Ovary (tissue), 10 donors: ENCODE measurements at places on chromosomes 2 and 18. TPM values are rescaled to one million over a fixed set of nuclear protein-coding genes. Genes with fewer than 3 reads are reported as not detected.
A peak's percentile ranks its signal among the peaks of the same experiment; 100 is the strongest.

CCDC68 gene
- 62.8 TPM for total RNA-seq

GRCh38 chr2:20537423-20538307 is 90.8 kb downstream of the RHOB start:
- no peak for DNase-seq

GRCh38 chr2:24559473-24560113 is 68.5 kb downstream of the NCOA1 start:
- DNase-seq: no peak

- DNase-seq: no peak
Measured at GRCh38 chr2:44075541-44075940, 79.8 kb upstream of the LRPPRC start.

GRCh38 chr18:24342347-24342746 is 55.3 kb downstream of the OSBPL1A start:
- DNase-seq: no peak

- no peak for DNase-seq
Measured at GRCh38 chr2:72415781-72416475, 268.3 kb upstream of the CYP26B1 start.

DNA sequence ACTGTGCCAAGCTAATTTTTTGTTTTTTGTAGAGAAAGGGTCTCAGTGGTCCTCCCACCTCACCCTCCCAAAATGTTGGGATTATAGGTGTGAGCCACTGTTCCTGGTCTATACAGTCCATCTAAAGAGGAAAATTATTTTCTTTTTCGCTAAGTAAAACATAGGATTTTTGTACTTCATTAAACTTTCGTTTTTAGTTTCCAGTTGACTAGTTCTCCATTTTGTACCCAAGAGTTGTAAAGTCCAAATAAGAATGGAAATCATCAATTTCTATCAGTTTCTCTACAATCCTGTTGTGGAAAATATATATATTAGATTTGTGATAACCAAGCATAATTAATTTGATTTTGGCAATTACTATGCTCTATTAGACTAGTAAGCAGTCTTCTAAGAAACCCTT is 156.4 kb downstream of the BABAM2 start:
- no peak for DNase-seq

ANAPC1 gene
- 29.2 TPM for total RNA-seq

DNA sequence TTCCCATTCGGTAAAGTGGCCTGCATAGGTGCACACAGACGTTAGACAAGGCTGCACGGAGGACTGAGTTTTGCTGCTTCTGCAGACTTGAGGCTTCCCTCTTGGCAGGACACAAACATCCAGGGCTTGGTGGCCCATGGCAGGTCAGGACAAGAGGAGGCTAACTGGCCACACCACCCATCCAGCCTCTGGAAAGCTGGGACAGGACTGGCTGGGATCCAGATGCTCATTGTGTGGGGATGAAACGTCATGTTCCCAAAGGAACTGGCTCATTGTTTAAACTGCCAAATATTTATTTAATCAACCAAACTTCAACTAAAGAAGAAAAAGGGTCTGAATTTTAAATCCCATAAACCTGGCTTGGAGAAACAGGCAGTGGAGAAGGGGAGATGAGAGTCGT is 239.1 kb upstream of the EPAS1 start:
- DNase-seq: no peak

ZAP70 gene
- total RNA-seq: 1.5 TPM

CDK15 gene
- 7.9 TPM for total RNA-seq

CABYR gene
- 1.4 TPM for total RNA-seq

DNA sequence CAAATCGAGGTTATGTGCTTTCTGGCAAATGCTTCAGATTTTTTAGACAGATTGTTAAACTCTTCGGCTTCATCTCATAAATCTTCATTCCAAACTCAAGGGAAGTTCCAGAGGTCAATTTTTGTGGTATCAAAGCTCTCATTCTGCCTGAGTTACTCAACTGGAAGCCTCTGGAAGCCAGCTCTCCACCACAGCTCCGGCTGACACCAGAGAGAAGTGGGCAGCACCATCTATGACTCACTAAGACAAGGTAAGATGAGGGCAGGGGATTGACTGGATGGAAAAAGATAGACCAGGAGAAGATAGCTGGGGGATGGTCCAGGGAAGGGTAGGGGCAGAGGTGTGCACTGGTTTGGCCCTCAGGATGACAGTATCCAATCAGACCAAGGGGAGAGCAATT is 137.3 kb upstream of the HNRNPA3 start:
- DNase-seq: no peak

DNA sequence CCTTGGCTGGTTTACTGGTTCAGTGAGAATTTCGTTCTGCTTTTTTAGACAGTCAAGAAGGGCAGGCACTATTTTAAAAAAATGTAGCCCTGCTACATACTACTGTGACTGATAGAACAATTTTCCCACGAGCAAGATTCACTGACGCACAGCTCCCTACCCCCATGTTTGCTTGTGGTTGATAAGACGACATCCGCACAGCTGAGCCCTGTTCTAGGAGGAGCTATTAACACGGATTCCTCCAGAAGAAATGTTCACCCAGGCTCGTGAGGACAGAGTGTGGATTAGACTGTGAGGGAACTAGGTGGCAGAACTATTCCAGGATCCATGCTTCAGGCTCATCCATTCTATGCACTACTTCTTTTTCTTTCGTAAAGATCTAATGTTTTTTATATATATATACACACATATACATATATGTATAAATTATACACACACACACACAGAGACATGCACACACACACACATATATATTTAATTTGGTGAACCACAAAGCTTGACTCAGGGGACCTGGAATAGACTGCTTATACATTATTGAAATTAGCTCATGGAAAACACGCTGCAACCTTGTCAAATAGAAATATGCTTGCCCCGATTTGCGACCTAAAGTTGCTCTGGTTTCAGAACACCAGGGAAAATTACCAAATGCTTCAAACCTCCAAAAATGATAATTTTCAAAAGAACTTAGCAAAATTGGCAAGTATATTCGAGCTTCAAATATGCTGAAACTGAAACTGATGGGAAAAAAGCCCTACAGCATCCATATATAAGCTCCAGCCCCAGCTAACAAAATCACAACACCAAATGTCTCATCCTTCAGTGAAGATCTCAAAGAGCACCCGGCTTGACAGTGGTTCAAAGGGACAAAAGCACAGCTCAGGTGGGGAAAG is 370.4 kb downstream of the SOCS6 start:
- no peak for DNase-seq

- DNase-seq: no peak
Measured at GRCh38 chr2:99644419-99644787, 154.6 kb upstream of the REV1 start.

- DNase-seq: no peak
Measured at GRCh38 chr2:230738924-230739323, 26.3 kb downstream of the CAB39 start.

FBXO11 gene
- total RNA-seq: 75.9 TPM

- no peak for DNase-seq
Measured at GRCh38 chr18:7711495-7711894, 144.4 kb downstream of the PTPRM start.

LRATD1 gene
- 7.4 TPM for total RNA-seq

- no peak for DNase-seq
Measured at GRCh38 chr2:103010751-103011150, 248.9 kb downstream of the TMEM182 start.

KCNF1 gene
- 0.30 TPM for total RNA-seq

GRCh38 chr2:219531639-219532377 is 11.8 kb downstream of the CHPF start:
- no peak for DNase-seq

DNA sequence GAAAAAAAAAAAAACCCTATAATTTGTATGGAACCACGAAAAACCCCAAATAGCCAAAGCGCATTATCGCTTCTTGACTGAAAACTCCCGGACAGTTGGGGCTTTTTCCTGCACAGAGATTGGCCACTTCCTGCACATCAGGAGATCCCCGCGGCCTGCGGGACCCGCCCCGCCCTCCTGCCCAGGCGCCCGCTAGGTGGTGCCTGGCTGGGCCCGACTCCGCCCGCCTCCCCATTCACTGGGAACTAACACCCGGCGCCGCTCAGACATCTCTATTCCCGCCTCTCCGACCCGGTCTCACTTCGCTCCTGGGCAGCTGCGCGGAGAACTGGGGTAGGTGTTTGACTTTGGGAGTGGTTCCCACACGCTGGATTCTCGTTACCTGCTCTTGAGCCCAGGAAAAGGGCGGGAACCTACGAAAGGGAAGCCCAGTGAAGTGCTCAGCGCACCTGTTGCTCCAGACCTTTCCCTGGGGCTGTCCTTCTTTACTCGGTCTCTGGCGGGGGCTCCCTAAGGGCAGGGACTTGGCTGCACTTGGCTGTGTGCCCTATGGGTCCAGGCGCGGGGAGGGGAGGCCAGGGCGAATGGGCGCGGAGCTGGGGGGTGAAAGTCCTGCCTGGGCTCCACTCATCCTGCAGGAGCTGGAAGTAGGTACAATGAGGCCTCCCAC is at the start of gene HMSD:
HMSD (plus strand) TSS at position 234 of the 670 bp plus-strand sequence. CDS start 4,155 bp downstream, outside the sequence.
- peak; percentile 24 for DNase-seq

- DNase-seq: no peak
Measured at GRCh38 chr2:35870713-35871112, 484.9 kb upstream of the CRIM1 start.

MRPS5 gene
- 38.6 TPM for total RNA-seq

DNA sequence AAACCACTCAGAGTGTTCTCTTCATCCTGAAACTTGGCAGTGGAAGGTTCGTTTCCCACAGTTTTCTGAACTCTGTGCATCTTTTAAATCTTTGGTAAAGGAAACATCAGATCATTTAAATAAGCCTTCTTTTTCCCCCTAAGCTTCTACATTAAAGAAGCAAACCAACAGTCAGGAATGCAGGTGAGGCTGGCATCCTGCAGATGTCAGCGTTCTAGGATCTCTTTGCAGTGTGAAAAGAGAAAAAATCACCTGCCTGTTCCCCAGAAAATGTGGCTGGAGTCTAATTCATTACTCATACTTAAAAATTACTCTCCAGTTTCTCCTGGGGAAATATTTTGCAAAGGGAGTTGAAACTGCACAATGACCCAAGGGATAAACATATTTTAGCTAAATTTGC is 64.5 kb upstream of the ZCCHC2 start:
- DNase-seq: no peak

RNF25 gene
- total RNA-seq: 12.4 TPM

DNA sequence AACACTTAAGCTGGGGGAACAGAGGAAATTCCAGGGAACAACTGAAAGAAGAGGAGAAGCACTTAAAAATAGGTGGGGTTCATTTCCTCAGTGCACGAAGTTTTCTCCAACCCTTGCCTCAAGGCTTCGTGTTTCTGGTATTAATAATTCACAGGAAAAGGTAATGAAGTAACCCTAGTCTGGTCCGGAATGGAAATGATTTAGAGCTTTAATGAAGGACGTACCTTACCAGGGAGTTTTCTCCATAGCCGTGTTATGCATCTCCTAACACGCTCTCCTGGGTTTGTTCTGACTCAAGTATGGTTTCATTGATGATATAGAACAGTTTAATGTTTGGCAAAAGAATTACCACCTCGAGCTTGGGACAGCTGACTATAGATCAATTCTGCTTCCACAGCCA is 214.2 kb downstream of the MTX2 start:
- DNase-seq: no peak

DLX2 gene
- 0.12 TPM for total RNA-seq

LOXL3 gene
- 5.0 TPM for total RNA-seq

DNA sequence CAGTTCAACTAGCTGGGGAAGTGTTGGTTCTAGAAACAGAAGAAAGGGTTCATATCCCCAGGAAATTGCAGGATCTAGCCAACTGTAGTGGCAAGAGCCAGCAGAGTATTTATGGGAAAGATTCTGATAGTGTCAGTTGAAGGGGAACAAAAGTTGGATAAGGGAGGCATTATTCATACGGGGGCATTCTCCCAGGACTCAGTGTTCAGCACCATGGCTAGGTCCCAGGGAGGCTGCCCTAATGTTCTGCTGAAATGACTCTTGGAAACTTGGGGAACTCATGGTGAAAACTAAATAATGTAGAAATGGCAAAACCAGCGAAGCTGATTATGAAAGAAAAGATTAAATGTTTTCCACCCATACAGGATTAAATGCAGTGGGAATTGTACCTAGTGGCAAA is 543.7 kb downstream of the TRIB2 start:
- DNase-seq: no peak

PLGLB2 gene
- total RNA-seq: 2.6 TPM

GRCh38 chr2:23083966-23084365 is 301.0 kb upstream of the KLHL29 start:
- DNase-seq: no peak

- DNase-seq: no peak
Measured at GRCh38 chr2:192814376-192814775, 619.6 kb upstream of the TMEFF2 start.

FSIP2 gene
- total RNA-seq: 2.2 TPM

DNA sequence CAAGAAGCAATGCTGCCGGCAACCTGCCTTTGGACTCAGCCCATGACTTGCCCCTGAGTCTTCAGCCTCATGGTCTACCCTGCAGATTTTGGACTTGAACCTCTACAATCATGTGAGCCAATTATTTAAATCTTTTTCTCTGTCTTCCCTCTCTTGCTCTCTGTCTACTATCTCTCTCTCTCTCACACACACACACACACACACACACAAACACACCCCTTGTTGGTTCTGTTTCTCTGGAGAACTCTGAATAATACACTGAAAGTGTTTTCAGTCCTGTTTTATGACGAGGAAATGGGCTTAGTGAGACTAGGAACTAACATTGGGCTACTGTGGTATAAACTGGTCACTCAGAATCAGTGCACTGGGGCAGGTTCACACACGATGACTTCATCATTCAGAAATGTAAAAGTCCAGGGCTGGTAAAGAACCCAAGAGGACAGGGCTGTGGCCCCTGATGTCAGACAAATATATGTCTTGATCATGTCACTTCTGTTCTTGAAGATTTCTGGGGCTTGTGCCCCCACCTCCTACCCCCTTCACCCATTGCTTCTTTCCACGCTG is 266.1 kb upstream of the SIX2 start:
- no peak for DNase-seq

DNA sequence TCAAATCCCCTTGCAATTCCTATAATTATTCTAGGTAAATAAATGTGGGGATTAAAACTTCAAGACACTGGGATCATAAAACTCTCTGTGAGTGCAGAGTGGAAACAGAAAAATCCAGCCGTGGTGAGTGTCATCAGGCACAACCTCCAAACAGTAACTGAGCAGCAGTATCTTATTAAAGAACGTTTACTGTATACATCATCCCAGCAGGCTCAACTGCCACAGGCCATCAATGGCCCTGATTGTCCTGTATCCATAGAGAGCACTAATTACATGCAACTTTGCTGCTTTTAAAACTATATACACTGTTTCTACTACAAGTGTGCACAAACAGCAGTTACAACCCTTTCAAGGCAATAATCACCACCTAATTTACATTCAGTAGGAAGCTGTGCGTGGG is 23.9 kb downstream of the GAREM1 start:
- DNase-seq: no peak

VWA3B gene
- 8.1 TPM for total RNA-seq

GRCh38 chr2:189585226-189585756 is 4.7 kb upstream of the SLC40A1 start:
- DNase-seq: no peak

G6PC2 gene
- total RNA-seq: not detected

CCDC102B gene
- total RNA-seq: 5.3 TPM

FAM136A gene
- total RNA-seq: 18.4 TPM

DSG1 gene
- not detected for total RNA-seq

GRCh38 chr2:24454294-24454693 is 36.8 kb upstream of the NCOA1 start:
- DNase-seq: no peak

- no peak for DNase-seq
Measured at GRCh38 chr2:10533811-10534321, 85.7 kb upstream of the ODC1 start.

FAM237A gene
- total RNA-seq: not detected
